ENCODE measurements at places on chromosomes 7 and 10. TPM values are rescaled to one million over a fixed set of nuclear protein-coding genes. Genes with fewer than 3 reads are reported as not detected.

CHAT gene
- not detected for total RNA-seq

COL26A1 gene
- total RNA-seq: 128 TPM

TMEM273 gene
- not detected for total RNA-seq

ADCY1 gene
- total RNA-seq: 0.05 TPM

ITPRID1 gene
- not detected for total RNA-seq

STEAP1B gene
- 1.3 TPM for total RNA-seq

IQCE gene
- total RNA-seq: 17.0 TPM

FOXI2 gene
- total RNA-seq: not detected

VENTX gene
- not detected for total RNA-seq

FLNC gene
- 28.6 TPM for total RNA-seq

HOGA1 gene
- total RNA-seq: not detected

MSMB gene
- total RNA-seq: not detected

ANLN gene
- 33.5 TPM for total RNA-seq

Data from osteocyte (in vitro differentiated cells).